Thoracic aorta (tissue), 2 donors: ENCODE measurements at places on chromosomes 12 and 14.
A peak's percentile ranks its signal among the peaks of the same experiment; 100 is the strongest.

DNA sequence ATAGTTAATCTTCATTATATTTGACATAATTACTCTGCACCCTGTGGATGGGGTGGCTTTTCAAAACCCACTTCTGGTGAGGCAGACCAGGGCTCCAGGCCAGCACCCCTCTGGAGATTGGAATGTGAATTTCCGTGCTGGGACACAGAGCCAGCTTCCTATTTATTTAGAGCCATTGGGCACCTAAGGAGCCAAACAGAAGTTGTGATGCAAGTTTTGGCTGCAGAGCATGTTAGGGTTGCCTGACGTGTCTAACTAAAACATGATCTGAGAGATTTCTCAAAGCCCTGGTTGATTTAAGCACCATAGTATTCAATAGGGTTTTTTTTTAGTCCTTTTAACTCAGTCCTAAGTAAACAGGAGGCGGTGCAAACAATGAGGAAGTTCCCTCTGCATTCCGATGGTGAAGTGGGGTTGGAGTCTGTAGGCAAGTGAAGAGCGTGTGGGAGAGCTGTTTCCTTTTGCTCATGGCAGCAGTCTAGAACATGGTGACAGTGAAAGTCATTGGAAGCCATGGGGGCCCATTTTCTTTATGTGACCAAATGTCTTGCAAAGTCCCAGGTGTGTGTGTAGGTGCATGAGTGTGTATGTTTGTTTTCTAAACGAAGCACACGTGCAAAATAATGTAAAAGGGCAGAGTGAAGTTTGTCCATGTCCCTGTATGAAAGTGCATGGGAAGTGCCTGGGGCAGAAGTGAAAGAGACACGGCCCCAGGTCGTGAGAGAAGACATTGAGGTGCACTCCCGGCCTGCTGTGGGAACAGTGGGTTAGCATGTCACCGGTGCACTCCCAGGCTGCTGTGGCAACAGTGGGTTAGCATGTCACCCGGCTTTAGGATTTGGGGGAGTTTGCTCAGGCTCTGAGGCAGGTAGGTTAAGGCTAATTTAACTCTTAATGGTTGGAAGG is 117.7 kb downstream of the PRKCH start:
- no peak for DNase-seq

GRCh38 chr14:35543006-35543405 is 9.0 kb downstream of the INSM2 start:
- no peak for DNase-seq

- no peak for DNase-seq
These were observed 646.1 kb upstream of the TMEM132C start for GRCh38 chr12:127620735-127621355.

GRCh38 chr14:80678436-80678835 is 263.1 kb downstream of the CEP128 start:
- no peak for DNase-seq

DNA sequence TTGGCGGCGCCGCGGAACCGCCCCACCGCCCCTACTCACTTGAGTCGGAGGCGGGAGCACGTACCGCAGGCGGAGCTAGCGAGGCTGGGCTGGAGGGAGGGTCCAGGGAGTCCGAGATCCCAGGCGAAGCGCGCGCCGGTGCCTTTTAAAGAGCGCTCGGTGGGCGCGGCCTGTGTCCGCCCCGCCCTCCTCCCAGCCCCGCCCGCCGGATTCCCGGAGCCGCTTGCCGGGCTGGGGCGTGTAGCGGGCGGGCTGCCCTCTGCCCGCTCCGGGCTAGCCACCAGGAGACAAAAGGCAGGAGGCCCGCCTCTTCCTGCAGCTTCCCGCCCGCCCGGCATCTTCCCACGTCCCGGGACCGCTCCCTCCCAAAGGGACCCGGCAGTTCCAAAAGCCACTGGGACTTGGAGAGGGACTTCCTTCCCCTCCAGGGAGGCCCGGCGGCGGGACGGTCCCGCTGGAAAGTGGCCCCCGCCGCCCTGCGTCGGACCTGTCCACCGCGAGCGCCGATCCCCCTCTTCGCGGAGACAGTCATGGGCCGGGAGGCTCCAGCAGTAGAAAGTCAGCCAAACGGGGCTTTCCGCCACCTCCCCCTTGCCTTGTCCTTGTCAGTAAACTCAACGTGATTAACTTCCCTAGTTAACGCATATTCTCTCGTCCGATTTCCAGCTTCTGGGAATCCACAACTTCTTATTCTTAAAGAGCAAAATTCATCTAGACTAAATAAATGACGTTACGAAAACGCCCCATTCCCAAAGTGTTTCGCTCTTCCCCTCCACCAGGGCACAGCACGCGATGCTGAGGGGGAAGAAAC is at the start of gene CSRP2:
CSRP2 (minus strand) TSS at position 121 of the 811 bp plus-strand sequence. CDS start 12,759 bp downstream, outside the sequence.
- DNase-seq, result peak; percentile 74

DNA sequence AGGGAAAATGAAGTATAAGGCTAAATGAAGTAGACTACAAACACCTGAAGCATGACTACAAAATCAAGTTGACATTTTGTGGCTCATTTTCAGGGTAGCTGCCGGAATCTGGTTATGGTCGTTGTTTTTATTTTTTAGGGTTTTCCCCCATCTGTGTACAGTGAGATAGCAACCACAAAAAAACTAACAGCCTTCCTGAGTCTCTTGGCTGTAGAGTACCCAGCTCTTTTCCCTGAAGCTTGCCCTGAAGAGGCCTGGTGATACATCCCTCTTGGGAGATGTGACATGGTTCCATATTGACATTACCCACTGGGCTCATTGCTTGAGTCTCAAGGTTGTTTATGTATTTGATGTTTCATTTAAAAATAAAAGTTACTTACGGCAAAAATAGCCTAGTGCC is 424.0 kb downstream of the ZFP36L1 start:
- no peak for DNase-seq

DNA sequence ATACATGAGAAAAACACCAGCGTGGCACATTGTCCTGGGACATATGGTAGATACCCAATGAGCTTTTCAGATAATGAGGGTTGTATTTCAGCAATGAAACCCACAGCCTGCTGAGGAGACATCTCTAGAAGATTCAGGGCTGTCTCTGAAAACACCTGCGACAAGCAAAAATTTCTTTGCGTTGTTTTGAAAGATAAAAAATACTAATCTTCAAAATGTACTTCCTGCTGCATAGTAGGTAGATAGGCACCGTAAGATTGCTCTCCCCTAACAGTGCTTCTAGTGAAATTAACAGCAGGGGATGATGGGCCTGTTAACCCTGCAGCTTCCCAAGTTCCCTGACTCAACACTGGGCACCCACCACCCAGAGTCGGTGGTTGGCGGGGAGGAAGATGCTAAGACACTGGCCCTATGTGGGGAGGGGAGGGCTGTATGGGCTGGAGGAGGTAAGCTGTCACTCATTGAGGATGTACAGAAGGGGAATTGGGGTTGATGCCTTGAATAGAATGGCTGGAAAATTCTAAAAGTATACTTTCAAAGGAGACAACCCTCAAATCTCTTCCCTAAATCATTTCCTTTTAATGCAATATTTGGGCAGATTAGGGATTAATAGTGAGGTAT is 20.0 kb downstream of the ZFP36L1 start:
- no peak for DNase-seq

DNA sequence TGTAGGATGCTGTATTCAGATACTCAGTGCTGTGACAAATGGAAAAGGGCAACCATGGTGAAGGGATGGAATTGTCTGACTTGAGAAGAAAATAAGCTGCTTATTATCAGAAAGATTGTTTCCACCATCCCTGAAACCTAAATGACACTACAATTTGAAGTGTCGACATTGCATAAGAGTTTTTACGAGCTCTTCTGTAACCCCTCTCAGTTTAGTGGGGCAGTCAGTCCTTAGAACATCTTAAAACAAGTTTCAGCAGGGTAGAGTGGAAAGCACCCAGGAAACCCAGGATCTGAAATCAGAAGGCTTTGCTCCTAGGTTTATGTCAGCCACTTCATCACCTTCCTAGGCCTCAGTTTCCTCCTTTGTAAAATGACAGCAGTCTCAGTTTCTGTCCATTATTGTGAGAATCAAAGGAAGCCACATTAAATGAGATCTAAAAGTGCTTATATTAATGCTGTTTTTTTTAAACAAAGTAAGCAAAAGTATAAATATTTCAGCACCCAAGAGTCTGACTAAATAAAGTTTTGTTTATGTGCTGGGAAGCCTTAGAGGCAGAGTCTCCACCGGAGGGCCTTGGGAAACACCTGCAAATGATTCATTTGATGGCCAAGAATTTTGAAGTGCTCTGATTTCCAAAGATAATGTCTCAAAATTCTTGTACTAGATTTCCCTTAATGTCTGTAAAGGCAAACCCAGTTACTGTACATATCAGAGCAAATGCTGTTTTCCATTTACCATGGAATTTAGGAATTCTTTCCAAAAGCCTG is 1.8 kb downstream of the IFT43 start:
- DNase-seq, result no peak

DNA sequence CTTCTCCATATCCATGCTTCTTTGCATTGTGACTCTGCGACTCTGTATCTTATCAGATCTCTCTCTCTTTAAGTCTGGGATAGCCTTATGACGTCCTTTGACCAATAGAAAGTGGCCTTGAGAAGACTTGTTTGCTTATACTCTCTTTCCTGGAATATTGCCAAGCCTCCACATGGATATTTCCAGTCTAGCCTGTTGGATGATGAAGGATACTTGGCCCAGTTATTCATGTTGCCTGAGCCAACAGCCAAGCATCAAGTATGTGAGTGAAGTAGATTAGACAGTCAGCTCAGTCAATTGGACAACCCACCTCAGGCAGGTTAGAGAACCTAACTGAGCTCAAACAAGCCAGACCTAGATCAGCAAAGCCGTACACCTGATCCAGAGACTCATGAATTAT is 864.2 kb upstream of the MGAT4C start:
- no peak for DNase-seq

GRCh38 chr12:76813265-76813664 is 49.4 kb downstream of the ZDHHC17 start:
- DNase-seq, result no peak

DNA sequence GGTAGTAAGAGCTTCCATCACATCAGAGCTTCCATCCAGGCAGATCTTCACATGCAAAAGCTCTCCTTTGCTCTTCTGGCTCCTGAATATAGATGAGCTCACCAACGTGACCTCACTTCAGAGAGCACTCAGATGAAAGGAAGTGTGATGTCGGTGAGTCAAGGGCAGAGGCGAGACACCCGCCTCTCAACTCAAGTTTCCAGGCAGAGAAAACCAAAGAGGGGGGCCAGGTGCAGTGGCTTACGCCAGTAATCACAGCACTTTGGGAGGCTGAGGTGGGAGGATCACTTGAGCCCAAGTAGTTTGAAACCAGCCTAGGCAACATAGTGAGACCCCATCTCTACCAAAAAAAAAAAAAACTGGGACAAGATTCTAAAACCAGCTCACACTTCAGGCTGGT is 126.9 kb downstream of the DUSP6 start:
- DNase-seq, result no peak

DNA sequence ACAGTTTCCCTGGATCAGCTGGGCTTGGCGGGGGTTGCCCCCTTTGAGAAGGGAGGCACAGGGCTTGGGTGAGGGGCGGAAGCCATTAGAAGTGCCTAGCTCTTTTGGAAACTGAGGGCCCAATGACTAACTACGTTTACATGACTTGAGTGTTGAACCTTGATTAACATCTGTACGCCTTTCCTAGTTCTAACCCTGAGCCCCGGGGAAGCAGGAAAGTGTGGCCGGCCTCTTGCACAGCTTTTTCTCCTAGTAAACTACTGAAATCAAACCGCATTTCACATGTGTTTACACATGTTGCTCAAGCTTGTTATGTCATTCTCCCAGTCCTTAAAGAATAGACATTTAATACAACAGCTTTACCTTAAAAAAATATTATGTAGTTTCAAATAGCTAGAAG is 1356.4 kb upstream of the TMEM132C start:
- DNase-seq, result no peak

DNA sequence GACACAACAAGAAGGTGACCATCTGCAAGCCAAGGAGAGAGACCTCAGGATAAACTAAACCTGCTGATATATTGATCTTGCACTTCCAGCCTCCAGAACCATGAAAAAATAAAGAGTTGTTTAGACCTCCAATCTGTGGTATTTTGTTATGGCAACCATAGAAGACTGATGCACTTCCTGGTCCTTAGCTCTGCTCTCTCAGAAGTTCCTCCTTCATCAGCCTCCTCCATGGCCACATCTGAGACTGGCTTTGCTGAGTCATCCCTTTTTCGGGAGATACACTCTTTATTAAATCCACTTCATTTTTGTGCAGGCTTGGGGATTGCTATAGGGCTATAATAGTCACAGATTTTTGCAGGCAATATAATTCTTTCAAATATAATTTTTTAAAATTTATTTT is 89.6 kb upstream of the ATF7IP start:
- DNase-seq, result no peak

DNA sequence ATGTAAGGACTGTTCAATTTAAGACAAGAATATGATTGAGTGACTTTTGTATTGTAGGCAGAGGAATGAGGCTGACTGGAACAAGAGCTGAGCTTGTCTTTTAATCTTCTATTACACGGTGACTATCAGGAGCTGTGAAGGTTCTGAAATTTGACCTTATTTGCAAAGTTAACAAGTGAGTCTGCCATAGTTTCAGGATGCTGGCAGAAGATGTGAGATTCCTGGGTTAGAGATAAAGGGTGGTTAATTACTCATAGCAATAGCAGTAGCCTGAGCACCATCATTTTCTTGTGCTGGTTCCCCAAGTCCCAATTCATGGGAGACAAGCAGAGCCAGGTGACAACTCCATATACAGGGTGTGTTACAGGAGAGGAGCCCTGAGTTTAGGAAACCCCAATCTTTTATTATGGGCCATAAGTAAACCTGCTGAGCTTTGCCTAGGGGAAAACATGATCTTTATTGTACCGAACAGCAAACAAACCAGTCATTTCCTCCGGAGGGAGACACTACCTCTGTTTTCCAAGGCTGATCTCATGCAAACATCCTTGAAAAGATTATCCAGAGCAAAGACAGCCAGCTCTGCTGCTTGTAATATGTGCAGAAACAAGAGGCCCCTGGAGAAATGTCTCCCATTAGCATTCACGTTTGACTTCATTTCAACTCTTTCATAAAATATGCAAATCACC is 51.7 kb upstream of the DDX11 start:
- DNase-seq, result no peak

DNA sequence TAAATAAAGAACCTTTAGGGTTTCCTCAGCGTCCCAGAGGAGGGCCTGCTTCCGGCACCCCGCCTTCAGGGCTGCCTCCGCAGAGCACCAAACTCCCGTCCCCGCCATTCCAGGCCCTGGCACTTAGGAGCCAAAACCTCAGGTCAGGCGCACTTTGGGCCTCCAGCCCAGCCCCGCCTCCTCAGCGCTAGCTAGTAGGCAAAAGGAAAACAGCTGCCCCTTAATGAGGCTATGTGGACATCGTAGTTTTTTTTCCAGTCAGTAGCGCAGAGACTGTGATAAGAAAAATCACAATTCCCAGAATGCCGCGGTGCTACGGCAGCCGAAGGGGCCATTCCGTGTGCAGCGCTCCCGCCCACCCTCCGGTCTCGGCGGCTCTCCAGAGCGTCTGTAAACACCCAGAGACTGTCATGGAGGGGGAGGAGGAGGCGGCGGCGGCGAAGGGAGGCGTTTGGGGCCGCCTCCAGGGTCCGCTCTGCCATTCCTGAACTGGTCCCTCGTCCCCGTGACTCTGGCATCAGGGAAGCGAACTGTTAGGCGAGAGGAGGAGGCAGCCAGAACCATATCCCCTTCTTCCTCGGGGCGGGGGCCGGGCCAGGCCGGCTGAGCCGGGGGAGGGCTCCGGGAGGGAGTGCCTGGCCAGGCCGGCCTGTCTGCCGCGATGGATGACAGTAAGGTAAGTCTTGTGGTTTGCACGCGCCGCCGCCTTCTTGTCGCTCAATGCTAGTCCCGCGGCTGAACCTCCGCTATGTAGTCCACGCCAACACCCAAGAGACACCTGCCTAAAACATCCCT is at the start of gene CREBL2:
CREBL2 (plus strand) TSS at position 365 of the 795 bp plus-strand sequence; CDS start at position 662, 297 bp downstream.
- DNase-seq, result peak; percentile 76
